ENCODE measurements at places on chromosomes 3 and 15.

DNA sequence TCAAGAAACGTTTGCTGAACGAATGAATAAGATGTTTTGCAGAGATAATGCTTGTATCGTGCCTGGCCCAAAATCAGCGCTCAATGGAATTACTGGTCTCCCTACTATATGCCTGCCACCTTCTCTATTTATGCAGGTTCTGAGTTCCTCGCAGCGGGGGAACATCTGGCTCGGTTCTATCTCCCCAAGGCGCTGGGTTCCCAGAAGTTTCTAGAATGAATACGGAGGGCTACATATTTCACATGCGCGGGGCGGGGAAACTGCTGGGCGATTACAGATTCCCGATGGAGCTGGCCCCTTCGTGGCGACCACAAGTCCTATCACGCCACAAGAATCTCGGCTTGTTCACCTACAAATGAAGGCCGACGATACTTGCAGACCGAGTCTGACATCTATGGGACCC lies 411 bp upstream of the EIF2B5 start:
- DNase-seq = no peak

GRCh38 chr3:126827121-126827520 lies 123.1 kb downstream of the CHCHD6 start:
- no peak for DNase-seq

- DNase-seq = peak; percentile 18
Measured at GRCh38 chr3:192933779-192934460, 16.3 kb upstream of the MB21D2 start.

DNA sequence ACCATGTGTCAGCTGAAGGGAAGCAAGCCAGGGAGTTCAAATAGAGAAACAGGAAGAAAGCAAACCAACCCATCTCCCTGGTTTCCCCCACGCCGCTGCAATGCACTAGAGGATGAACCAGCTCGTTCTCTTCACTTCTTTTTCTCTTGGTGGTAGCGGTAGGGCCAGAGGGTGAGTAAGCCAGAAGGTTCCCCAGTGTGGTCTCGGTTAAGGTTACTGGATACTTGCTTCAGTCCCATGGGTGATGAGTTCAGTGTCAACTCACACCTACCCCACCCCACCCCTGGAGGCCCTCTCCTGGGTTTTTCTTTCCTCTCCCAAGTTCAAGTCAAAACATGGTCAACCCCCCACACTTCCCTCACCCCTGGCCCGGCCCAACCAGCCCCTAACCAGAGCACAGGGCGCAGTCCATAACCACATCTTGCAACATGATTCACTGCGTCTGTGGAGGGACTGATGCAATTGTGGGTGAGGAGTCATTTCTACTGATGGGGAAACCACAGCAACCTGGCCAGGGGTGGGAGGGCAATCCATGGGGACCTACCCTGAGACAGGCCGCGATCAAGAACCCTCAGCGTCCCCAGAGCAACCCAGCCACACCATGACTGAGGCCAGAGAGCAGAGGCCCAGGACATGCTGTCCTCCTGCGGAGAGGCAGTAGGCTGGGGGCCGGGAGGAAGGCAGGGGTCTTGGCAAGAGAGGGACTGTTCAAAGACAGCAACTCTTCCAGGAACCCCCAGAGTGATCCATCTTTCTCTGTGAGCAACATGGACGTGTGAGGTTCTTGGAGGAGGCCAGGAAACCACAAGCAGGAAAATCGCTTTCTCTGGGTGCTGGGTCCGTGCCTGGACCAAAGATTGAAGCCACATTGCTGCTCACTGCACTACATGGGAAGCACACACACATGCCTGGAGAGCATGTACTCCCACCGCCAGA lies 276.6 kb downstream of the UACA start:
- peak; percentile 91 for DNase-seq

DNA sequence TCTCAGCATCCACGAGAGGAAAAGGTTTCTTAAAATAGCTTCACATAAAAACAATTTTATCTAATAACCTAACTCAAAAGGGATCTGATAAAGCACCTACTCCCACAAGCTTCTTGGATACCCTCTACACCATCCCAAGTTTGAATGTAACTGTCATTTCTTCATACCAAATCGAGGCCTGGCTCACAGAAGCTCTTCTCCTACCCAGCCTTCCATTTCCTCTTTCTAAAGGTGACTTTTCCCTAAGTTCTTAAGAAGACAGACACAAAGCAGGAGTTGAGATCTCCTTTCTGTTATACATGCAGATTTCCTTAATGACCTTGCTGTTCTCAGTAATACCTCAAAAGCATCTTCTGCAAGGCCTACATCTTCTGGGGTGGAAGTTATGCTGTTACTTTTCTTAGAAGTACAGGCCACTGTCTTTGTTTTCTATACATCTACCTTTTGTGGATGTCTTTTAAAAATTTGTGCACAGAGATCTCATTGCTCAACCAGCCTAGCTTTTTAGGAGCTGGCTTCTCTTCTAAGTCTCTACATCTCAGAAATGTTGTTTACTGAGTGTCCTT lies 3.4 kb upstream of the LRRIQ4 start:
- no peak for DNase-seq

GRCh38 chr3:145952536-145952935 lies 208.4 kb downstream of the PLOD2 start:
- no peak for DNase-seq

DNA sequence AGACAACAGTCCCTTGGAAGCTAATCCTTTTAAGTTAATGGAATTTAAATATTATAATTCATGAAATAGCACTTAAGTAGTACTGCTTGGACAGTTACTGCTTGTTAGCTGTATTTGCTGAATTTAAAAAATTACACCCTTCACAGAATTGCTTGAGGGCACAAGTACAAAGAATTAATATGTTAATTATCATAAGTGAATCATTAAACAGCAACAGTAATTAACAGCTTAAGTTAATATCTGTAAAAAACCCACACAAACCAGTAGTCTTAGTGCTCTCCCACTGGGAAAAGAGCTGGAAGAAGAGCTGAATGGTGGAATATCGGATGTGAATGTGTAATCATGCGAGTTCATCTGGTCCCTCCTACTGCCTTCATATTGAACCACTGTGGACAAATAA lies 232.0 kb downstream of the CD47 start:
- no peak for DNase-seq

DNA sequence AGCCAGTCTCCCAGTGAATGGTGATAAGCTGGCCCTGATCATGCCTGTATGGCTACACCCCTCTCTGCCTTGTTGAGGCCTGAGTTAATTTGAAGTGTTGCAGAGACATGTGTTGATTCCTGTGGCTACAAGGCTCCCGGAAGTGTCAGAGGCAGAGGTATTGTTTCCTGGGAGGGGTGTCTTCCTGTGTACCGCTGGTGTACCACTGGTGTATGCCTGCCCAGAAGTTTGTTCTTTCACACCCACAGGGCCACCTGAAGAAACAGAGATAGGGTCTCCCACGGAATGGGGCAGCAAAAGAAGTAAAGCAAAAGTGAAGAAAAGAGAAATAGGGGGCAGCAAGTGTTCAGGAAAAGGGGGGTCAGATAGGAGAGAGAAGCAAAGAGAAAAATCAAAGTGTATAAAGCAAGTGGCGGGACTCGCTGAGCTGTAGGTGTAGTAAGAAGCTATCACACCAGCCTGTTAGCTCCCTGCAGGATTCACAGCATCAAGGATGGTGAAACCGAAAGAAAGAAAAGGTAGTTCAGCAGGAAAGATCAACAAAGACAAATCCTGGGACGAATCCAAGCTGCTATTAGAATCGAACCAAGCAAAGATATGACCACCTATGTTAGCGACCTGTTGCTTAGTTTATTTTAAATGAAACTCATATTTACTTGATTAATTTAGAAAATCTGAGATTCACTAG lies 36.6 kb upstream of the CD47 start:
- peak; percentile 84 for DNase-seq

DNA sequence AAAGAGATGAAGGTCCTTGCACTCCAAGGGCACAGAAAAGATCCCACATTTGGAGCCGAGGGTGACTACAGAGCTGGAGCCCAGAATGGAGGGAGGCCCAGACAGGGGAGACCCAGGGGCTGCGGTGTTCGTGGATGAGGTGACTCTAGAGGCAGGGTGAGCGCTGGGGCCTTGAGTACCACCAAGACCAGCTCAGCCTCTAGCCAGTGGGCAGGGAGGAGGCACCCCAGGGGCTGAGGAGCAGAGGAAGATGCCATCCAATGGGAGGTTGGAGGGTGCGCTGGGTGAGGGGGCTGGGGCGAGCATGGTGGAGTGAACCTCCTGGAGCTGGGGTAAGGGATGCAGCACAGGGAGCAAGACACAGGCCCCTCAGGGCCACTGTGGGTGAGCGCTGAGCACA lies 13.3 kb downstream of the RRP9 start:
- no peak for DNase-seq

DNA sequence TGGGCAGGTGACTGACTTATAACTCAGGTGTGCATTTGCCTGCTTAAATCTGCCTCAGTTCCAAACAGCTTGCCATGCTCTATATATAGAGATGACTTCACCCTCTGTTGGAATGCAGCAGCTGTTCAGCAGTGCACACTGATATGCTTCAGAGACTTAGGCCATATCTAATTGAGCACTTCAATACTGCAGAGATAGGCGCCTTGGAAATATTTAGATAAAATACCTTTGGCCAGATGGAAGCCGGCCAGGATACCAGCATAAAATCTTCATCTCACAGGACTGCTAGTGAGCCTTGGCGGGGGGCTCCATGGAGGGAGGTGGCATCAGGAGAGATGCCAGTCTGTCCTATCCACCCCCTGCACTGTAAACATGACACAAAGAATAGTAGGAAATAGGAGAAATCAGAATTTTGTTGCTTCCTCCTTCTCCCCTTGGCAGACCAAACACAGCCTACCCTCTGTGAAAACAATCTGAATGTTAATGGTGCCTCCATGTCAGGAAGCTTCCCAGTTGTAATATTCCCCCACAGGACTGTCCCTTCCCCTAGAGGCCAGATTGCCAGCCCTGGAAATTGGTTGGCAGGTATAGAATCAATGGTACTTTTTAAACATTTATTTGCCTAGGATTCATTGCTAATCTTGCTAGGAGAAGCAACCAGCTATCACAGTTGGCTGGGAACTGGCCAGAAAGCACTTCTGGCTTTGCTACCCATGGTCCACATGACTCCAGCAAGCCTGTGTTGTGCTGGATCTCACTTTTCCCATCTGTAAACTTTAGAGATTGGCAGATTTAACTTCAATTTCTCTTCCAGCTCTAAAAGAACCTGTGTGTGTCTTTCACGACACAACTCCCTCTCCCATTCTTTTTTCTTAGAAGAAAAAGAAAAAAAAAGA lies 215.5 kb upstream of the KCNMB2 start:
- no peak for DNase-seq

DNA sequence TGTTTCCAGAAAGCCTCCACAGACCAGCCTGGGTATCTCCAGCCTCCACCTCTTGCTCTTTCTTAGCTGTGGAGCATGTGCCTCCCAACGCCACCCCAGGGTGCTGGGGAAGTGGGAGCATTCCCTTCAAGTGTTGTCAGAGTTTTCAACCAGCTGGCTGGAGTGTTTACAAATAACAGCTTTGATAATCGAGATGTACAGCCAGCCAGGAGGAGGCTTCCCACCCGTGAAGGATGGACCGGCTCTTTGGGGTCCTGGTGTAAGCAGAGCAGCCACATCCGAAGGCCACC lies 8.5 kb upstream of the OXTR start:
- no peak for DNase-seq

All from activated CD4-positive, alpha-beta T cell treated with anti-CD3 and anti-CD28 coated beads, Interleukin-2, Interleukin-6, amounts not matched to agents 100 ng/mL and 50 ng/mL, durations not matched to agents 16 hours and 8 hours (primary cell).